ENCODE measurements at places on chromosomes 2 and 18.

DNA sequence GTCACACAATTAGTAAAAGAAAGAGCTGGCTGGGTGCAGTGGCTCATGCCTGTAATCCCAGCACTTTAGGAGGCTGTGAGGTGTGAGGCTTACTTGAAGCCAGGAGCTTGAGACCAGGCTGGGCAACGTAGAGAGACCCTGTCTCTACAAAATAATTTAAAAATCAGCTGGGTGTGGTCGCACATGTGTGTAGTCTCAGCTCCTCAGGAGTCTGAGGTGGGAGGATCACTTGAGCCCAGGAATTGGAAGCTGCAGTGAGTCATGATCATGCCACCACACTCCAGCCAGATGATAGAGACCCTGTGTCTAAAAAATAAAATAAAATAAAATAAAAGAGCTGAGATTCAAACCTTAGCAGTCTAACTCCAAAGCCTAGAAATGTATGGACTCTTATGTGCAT lies 39.0 kb upstream of the NEDD4L start:
- DNase-seq, result no peak

DNA sequence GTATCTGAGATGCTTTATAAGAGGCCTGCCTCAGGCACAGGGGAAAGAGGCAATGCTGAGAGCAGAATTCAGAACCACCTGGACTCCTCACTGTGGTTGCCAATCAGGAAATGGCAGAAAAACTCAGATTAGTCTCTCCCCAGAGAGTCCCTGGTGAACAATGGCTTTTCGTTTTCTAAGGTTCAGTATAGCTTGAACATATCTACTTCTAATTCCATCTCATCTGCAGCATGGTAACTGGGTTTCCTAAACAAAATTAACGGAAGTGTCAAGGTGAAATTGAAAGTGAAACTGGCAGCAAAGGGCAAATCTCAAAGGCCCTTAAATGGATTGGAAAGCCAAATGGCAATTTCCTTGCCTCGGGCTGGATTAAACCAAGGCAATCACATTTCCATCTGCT lies 480.2 kb upstream of the ACVR2A start:
- no peak for DNase-seq

- no peak for DNase-seq
Measured at GRCh38 chr2:45945302-45945717, 293.8 kb downstream of the PRKCE start.

DNA sequence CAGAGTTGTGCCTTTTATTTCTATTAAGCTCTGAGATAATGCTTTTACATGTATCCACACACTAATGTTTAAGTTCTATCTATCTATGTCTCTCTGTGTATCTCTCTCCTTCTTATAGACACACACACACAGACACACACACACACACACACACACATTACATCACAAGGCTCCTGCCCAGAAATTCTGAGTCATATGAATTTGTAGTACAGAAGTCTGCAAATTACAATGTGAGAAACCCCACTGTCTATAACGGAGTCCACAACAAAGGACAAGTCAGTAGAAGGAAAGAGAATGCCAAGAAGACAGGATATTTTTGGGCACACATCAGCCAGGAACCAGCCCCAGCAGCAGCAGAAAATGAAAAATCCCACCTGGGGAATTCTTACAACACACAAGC lies 142.4 kb downstream of the EN1 start:
- DNase-seq, result no peak

- no peak for DNase-seq
Measured at GRCh38 chr18:50719471-50720324, 100.1 kb downstream of the MRO start.
